Ovary (tissue), 10 donors: ENCODE measurements at places on chromosomes 11 and 22. TPM values are rescaled to one million over a fixed set of nuclear protein-coding genes. Genes with fewer than 3 reads are reported as not detected.

CAVIN3 gene
- polyA plus RNA-seq = 36.7 TPM

TSPAN32 gene
- polyA plus RNA-seq = 1.3 TPM

ELF5 gene
- polyA plus RNA-seq = not detected

DNAJB13 gene
- polyA plus RNA-seq = 0.36 TPM

CTR9 gene
- 18.0 TPM for polyA plus RNA-seq

SMTNL1 gene
- not detected for polyA plus RNA-seq

SLC35F2 gene
- 4.0 TPM for polyA plus RNA-seq

OSBP2 gene
- 3.3 TPM for polyA plus RNA-seq

MRGPRX4 gene
- not detected for polyA plus RNA-seq

IFITM1 gene
- polyA plus RNA-seq = 748 TPM

ABCC8 gene
- polyA plus RNA-seq = 0.38 TPM

CCDC157 gene
- 0.60 TPM for polyA plus RNA-seq

OLFML1 gene
- polyA plus RNA-seq = 114 TPM

OR51A2 gene
- polyA plus RNA-seq = not detected

GLYAT gene
- not detected for polyA plus RNA-seq

MRPL11 gene
- 38.9 TPM for polyA plus RNA-seq

TMPRSS13 gene
- 0.22 TPM for polyA plus RNA-seq

OTOG gene
- not detected for polyA plus RNA-seq

MAP6 gene
- polyA plus RNA-seq = 6.0 TPM
